Activated T-helper 2 cell treated with anti-CD3 and anti-CD28 coated beads, Interferon-gamma antibody, Interleukin-2, Interleukin-4, amounts not matched to agents 10 μg/mL and 5 μg/mL and 100 μg/mL, durations not matched to agents 14 hours and 24 hours and 36 hours (primary cell): ENCODE measurements at places on chromosomes 6 and 20.

- peaks cover 28% of the 10 kb centered on the region for H3K36me3 ChIP-seq
- peak; percentile 64 for DNase-seq
- H3K27me3 ChIP-seq: no peaks in the 10 kb centered on the region
- peak overlapping the region; percentile 82 for H3K4me3 ChIP-seq
- peak overlapping the region; percentile 94 for H3K27ac ChIP-seq
These were observed 1.1 kb upstream of the MRGBP start for GRCh38 chr20:62795023-62795761.

- H3K4me3 ChIP-seq: no peak overlapping the region
- H3K4me1 ChIP-seq: no peaks in the 10 kb centered on the region
- H3K27ac ChIP-seq: no peak overlapping the region
- no peaks in the 10 kb centered on the region for H3K27me3 ChIP-seq
- H3K36me3 ChIP-seq: no peaks in the 10 kb centered on the region
These were observed 61.7 kb upstream of the XRN2 start for GRCh38 chr20:21241406-21241805.

GRCh38 chr6:118252474-118252873 is 295.6 kb upstream of the PLN start:
- H3K36me3 ChIP-seq: no peaks in the 10 kb centered on the region
- no peak overlapping the region for H3K4me3 ChIP-seq
- no peak overlapping the region for H3K27ac ChIP-seq
- H3K27me3 ChIP-seq: no peaks in the 10 kb centered on the region
- H3K4me1 ChIP-seq: no peaks in the 10 kb centered on the region

GRCh38 chr6:32195902-32196681 is 3.6 kb upstream of the GPSM3 start:
- peak overlapping the region; percentile 99 for H3K27ac ChIP-seq
- H3K27me3 ChIP-seq: no peaks in the 10 kb centered on the region
- peak; percentile 46 for DNase-seq
- H3K4me1 ChIP-seq: peaks cover 31% of the 10 kb centered on the region
- peak overlapping the region; percentile 98 for H3K4me3 ChIP-seq

- DNase-seq: peak; percentile 18
- no peaks in the 10 kb centered on the region for H3K36me3 ChIP-seq
- H3K27me3 ChIP-seq: no peaks in the 10 kb centered on the region
- H3K27ac ChIP-seq: peak overlapping the region; percentile 30
- H3K4me1 ChIP-seq: peaks cover 7% of the 10 kb centered on the region
These were observed 24.7 kb upstream of the PYGB start for GRCh38 chr20:25223179-25223661.

DNA sequence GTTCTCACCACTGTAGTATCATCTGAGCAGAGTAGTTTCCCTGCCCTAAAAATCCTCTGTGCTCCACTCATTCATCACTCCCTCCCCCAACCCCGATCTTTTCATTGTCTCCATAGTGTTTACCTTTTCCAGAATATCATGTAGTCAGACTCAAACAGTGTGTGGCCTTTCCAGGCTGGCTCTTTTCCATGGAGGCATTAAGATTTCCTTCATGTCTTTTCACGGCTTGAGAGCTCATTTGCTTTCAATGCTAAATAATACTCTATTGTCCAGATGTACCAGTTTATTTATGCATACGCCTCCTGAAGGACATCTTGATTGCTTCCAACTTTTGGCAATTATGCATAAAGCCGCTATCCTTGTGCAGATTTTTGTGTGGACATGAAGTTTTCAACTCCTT is 235.8 kb downstream of the PHACTR1 start:
- DNase-seq: no peak
- no peak overlapping the region for H3K27ac ChIP-seq
- no peaks in the 10 kb centered on the region for H3K36me3 ChIP-seq
- H3K4me1 ChIP-seq: peaks cover under 1% of the 10 kb centered on the region
- H3K27me3 ChIP-seq: peaks cover 23% of the 10 kb centered on the region

DNA sequence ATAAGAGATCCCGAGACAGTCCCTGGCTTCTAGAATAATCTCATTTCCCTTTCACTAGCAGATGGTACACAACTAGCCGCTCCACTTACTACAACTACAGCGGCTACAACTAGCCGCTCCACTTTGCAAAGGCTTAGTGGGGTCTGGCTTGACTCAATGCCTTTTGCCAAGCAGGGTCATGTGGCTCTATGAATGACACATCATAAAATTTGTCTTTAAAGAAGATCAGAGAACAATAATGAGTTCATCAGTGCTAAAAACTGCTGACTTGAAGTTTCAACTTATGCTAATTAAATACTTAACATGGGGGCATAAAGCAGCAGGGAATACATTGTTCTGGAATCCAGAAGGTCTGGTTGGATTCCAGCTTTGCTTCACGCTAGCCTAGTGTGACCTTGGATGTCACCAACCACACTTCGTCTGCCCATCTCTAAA is 2.0 kb upstream of the MICAL1 start:
- peaks cover 63% of the 10 kb centered on the region for H3K4me1 ChIP-seq
- H3K4me3 ChIP-seq: no peak overlapping the region

DNA sequence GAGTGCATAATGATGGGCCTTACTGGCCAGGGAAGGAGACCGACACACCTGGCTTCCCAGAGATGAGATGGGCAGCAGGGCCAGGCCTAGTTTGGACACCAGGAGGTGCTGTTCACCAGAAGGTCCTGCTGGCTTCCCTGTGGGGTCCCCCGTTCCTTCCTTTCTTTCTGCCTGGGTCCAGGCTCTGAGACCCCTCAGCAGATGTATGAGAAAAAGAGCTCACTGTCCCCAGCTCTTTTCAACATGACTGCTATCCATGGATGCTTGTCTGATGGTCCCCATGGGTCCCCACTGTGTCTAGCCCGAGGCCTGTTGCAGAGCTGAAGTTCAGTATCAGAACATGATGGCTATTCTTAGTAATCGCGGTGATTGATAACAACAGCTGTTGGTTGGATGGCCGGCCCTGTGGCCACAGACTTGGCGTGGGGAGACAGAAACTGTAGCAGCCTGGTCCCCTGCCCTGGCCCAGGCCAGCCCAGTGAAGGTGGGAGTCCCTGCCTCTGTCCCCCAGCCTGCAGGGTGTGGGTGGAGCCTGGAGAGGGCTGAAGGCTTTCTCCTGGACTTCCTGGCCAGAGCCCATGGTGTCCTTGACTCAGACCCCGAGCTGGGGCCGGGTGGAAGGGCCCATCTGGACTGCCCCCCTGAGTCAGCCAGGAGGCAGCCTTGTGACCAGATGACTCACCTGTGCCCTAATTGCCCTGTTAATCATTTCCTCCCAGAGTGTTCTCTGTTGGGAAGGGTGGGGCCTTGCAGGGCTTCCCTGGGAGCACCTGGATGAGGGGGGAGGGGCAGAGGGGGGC is 9.9 kb upstream of the BAK1 start:
- H3K4me1 ChIP-seq: peaks cover 29% of the 10 kb centered on the region
- no peak overlapping the region for H3K4me3 ChIP-seq
- no peak for DNase-seq
- H3K36me3 ChIP-seq: no peaks in the 10 kb centered on the region
- peaks cover 2% of the 10 kb centered on the region for H3K27me3 ChIP-seq
